Stimulated activated CD4-positive, alpha-beta T cell treated with anti-CD3 and anti-CD28 coated beads, Interleukin-1b, Interleukin-23, amount 100 ng/mL, for 1 hour (primary cell): ENCODE measurements at places on chromosomes 7 and 10.

- DNase-seq = no peak
These were observed 58.5 kb downstream of the OGDH start for GRCh38 chr7:44664780-44665461.

GRCh38 chr10:74891053-74891452 lies 64.7 kb downstream of the KAT6B start:
- no peak for DNase-seq

DNA sequence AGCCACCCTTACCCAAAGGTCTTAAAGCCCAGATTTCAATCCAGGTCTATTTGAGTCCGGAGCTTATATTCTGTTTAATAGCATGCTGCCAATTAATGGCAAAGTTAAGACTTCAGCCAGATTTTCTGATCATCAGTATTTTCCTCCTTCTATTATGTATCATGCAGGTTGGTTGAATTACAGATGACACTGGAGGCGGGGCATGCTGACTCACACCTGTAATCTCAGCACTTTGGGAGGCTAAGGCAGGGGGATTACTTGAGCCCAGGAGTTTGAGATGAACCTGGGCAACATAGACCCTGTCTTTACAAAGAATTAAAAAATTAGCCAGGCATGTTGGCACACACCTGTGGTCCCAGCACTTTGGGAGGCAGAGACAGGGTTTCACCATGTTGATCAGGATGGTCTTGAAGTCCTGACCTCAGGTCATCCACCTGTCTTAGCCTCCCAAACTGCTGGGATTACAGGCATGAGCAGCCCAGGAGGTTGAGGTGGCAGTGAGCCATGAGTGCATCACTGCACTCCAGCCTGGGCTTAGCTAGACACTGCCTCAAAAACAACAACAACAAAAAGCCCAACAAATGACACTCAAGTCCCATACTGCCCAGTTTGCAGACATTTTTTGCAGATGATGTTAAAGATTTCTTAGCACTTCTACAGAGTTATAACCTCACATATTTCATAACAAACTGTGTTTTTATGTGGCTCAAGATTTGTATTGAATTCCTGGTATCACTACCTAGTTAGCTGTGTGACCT lies 62.5 kb downstream of the MCU start:
- DNase-seq = no peak

- DNase-seq = no peak
These were observed 5.7 kb downstream of the SFXN3 start for GRCh38 chr10:101036726-101037125.

DNA sequence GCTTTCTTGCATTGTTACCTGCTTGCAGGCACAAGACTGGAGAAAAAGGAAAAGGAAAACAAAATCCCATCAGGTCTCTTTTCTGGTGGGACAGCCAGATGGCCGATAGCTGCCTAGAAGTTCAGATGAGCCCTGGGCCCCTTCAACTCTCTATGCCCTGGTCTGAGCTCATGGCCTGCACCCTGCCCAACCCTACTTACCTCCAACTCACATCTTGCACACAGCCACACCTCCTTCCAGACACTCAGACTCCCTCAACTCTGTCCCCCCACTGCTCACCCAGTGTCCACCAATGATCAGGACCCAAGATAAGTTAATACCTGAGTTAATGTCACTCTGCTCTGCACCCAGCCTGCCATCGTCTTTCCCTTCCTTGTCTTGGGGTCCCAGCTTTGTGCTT lies 10.9 kb downstream of the RBP3 start:
- no peak for DNase-seq

DNA sequence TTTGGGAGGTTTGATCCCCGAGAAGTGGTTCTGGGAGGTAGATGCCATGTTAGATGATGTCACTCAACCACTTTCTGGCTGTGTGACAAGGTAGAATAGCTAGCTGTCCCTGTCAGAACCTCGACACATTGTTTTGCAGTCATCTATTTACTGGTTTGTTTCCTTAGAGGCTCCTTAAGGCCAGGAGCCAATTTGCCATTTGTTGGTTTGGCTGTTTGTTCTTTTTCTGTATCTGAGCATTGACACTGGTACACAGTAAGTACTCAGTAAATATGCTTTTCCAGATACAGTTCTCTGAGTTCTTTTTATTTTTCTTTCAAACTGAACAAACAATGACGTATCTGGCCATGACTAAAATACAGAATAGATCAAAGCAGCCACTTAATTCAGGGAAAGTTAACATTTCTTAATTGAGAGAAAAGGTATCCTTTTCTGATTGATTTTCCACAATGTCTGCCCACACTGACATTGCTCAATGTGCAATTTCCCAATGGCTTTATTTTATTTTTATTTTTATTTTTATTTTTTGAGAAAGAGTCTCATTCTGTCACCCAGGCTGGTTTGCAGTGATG lies 121.6 kb downstream of the SPAG6 start:
- no peak for DNase-seq

- DNase-seq = no peak
These were observed 712.0 kb downstream of the INHBA start for GRCh38 chr7:40990841-40991240.

- DNase-seq = no peak
These were observed 24.8 kb upstream of the UNC5B start for GRCh38 chr10:71187600-71187999.
